ENCODE measurements at places on chromosomes 11 and 22. TPM values are rescaled to one million over a fixed set of nuclear protein-coding genes. Genes with fewer than 3 reads are reported as not detected.

GRCh38 chr22:41062146-41062545, 30.2 kb upstream of the EP300 start:
- H3K4me3 ChIP-seq, result no peak overlapping the region
- no peaks in the 10 kb centered on the region for H3K27me3 ChIP-seq
- no peak overlapping the region for H3K27ac ChIP-seq

- H3K27ac ChIP-seq, result no peak overlapping the region
- no peaks in the 10 kb centered on the region for H3K27me3 ChIP-seq
- H3K36me3 ChIP-seq, result peaks cover 4% of the 10 kb centered on the region
- H3K4me1 ChIP-seq, result peaks cover 26% of the 10 kb centered on the region
- DNase-seq, result peak; percentile 40
Measured at GRCh38 chr22:46684706-46685105, 53.3 kb downstream of the CERK start.

DNA sequence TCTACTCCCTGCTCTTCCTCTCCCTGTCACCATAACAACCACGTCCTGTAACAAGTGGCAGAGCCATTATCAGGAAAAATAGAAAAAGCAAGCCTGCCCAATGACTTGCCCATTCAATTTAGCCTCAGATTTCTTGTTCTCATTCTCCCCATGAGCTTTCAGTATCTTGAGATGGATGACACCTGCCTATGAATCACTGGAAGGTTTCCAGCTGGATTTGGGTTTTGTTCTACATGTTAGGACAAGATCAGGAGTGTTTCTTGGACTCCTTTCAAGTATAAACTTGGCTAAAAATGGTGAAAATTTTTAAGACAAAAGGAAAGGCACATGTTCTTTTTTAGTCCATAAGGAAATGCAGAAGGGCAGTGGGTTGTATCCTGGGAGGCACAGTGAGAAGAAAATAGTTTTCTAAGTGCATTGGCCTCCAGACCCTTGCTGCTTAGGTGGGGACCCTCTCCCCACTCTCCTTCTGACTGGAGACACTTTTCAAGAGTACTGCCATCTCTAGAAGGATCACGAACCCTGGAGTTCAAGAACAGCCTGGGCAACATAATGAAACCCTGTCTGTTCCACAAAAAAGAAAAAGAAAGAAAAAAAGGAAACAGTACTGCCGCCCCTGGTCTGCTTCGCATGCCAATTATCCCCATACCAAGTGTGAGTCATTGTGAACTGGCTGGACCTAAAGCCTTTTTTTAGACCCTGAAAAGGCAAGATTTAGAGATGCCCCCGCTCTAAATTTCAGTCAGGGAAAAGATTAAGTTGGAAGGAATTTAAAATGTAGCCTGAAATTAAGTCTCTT, 51.0 kb downstream of the MTNR1B start:
- no peaks in the 10 kb centered on the region for H3K4me1 ChIP-seq
- H3K27me3 ChIP-seq, result no peaks in the 10 kb centered on the region
- no peak overlapping the region for H3K4me3 ChIP-seq
- H3K27ac ChIP-seq, result no peak overlapping the region

The OR52I2 gene
- not detected for total RNA-seq

The IMMP1L gene
- 29.4 TPM for total RNA-seq

The INPP5J gene
- 2.6 TPM for total RNA-seq

GRCh38 chr11:76205252-76206076, 838 bp downstream of the WNT11 start:
- peaks cover 17% of the 10 kb centered on the region for H3K4me1 ChIP-seq
- H3K36me3 ChIP-seq, result no peaks in the 10 kb centered on the region
- no peak overlapping the region for H3K27ac ChIP-seq
- DNase-seq, result no peak
- peaks cover 34% of the 10 kb centered on the region for H3K27me3 ChIP-seq

- peak overlapping the region; percentile 57 for H3K27ac ChIP-seq
- no peak for DNase-seq
- no peaks in the 10 kb centered on the region for H3K27me3 ChIP-seq
- H3K36me3 ChIP-seq, result no peaks in the 10 kb centered on the region
- H3K4me3 ChIP-seq, result peak overlapping the region; percentile 78
Measured at GRCh38 chr22:42436404-42436803, 4.2 kb upstream of the NFAM1 start.

- no peaks in the 10 kb centered on the region for H3K27me3 ChIP-seq
- no peak overlapping the region for H3K4me3 ChIP-seq
- DNase-seq, result no peak
- no peaks in the 10 kb centered on the region for H3K4me1 ChIP-seq
Measured at GRCh38 chr22:33699176-33699575, 221.1 kb downstream of the LARGE1 start.

DNA sequence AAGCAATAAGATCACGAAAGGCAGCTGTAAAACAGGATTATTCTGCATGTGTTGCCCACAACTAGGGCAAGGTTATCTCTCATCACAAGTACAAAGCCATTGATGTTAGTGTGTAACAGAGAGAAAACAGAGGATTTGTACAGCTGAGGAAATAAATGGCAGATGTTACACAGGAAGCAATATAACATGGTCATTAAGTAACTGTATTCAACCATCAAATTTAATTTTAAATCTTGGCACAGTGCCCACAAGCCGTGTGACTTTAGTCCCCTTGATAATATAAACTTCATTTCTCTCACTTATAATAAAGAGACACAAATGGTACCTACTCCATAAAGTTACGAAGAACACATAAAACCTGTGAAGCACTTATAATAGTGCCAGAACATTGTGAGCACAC, 17.3 kb downstream of the OR51E2 start:
- H3K4me3 ChIP-seq, result no peak overlapping the region
- no peak overlapping the region for H3K27ac ChIP-seq
- no peak for DNase-seq
- H3K36me3 ChIP-seq, result no peaks in the 10 kb centered on the region
- H3K4me1 ChIP-seq, result no peaks in the 10 kb centered on the region
- no peaks in the 10 kb centered on the region for H3K27me3 ChIP-seq

GRCh38 chr11:93024369-93024768, 54.9 kb downstream of the MTNR1B start:
- no peaks in the 10 kb centered on the region for H3K27me3 ChIP-seq
- no peak overlapping the region for H3K27ac ChIP-seq
- H3K4me1 ChIP-seq, result no peaks in the 10 kb centered on the region
- no peak overlapping the region for H3K4me3 ChIP-seq
- no peaks in the 10 kb centered on the region for H3K36me3 ChIP-seq

The LRRC4C gene
- not detected for total RNA-seq

GRCh38 chr11:47443028-47443700, 5.8 kb downstream of the RAPSN start:
- no peaks in the 10 kb centered on the region for H3K27me3 ChIP-seq
- DNase-seq, result no peak
- H3K4me1 ChIP-seq, result no peaks in the 10 kb centered on the region
- no peak overlapping the region for H3K27ac ChIP-seq

The RAB3IL1 gene
- not detected for total RNA-seq

DNA sequence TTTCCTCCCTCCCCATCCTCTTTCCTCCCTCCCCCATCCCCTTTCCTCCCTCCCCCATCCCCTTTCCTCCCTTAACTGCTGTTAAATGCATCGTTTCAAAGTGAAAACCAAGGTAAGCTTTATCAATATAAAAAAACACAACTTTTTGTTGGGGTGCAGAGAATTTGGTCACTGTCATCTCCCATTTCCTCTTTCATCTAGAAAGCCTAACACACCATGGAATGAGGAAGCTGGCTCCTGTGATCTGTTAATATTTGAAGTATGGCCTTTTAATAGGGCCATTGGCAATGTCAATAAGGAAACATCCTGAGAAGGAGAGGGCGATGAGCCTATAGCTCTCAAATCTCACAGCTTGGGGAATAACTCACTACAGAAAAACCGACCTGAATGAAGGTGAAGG, 7.0 kb downstream of the EXPH5 start:
- H3K36me3 ChIP-seq, result no peaks in the 10 kb centered on the region
- no peak overlapping the region for H3K4me3 ChIP-seq
- H3K27me3 ChIP-seq, result no peaks in the 10 kb centered on the region
- peaks cover 11% of the 10 kb centered on the region for H3K4me1 ChIP-seq
- DNase-seq, result no peak

DNA sequence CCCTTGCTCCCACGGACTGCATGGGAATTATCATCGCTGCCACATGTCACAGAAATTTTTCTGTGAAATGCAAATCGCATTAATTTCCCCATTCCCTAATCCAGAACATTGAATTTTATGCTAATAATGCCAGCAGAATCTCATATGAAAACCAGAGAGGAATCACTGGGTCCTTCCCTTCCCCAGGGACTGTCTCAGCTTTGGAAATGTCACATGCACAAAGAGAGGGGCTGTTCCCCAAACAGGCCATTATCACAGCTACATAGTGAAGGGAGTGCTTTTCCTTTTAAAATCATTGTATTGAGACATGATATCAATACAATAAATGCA, 954.5 kb downstream of the BRD1 start:
- DNase-seq, result no peak
- H3K27ac ChIP-seq, result no peak overlapping the region

DNA sequence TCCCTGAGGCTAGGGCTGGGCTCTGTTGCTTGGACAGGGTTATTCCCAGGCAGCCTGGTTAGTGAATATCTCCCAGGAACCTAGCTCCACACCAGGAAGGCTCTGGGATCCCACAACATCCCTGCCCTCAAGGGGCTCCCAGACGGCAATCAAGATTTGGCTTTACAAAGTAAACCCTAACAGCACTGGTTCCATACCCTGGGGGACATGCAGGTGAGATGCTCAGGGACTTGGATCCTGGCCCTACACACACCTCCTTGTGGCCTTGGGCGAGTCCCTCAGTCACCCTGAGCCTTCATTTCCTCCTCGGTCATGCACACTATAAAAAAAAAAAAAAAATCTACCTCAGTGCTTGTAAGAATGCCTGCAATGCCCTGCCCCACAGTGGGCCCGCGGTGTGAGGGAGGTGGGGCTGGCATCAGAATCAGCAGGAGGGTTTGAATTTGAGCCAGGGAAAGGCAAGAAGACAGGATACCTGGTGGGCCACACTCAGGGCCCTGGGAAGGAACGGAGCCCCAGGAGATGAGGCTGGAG, 86.3 kb downstream of the MORC2 start:
- no peaks in the 10 kb centered on the region for H3K36me3 ChIP-seq
- no peaks in the 10 kb centered on the region for H3K4me1 ChIP-seq

DNA sequence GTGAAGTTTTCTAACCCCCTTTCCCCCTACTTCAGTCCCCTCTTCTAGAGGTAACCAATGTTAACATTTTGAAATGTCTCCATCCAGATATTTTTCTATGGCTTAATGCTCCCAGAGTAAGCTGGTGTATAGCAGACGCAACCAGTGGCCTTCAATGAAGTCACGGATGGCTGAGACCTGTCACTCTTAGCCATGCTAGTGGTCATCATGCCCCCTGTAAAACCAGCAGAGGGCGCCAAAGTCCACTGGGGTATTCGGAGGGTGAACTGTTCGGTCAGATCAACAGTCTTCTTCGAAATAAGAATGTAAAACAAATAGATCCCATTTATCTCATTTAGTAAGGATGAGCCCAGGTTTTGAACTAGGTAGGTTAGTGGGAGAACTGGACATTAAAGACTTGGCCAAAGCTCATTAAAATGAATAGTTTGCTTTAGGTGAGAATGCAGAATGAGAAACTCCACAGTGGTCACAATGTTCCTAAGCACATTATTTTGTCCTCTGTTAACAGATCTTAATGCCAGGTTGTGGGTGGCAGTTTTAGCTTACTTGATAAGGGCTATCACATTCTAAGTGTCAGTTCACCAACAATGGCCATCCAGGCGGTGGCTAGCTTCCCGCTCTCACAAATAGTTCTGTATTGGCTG, 8.6 kb upstream of the MMP8 start:
- no peaks in the 10 kb centered on the region for H3K27me3 ChIP-seq
- H3K27ac ChIP-seq, result no peak overlapping the region
- DNase-seq, result no peak
- H3K36me3 ChIP-seq, result no peaks in the 10 kb centered on the region
- H3K4me3 ChIP-seq, result no peak overlapping the region

- no peaks in the 10 kb centered on the region for H3K27me3 ChIP-seq
- DNase-seq, result peak; percentile 12
- no peak overlapping the region for H3K27ac ChIP-seq
- peaks cover 24% of the 10 kb centered on the region for H3K4me1 ChIP-seq
- no peaks in the 10 kb centered on the region for H3K36me3 ChIP-seq
Measured at GRCh38 chr11:75140269-75141138, 10.4 kb upstream of the SLCO2B1 start.

DNA sequence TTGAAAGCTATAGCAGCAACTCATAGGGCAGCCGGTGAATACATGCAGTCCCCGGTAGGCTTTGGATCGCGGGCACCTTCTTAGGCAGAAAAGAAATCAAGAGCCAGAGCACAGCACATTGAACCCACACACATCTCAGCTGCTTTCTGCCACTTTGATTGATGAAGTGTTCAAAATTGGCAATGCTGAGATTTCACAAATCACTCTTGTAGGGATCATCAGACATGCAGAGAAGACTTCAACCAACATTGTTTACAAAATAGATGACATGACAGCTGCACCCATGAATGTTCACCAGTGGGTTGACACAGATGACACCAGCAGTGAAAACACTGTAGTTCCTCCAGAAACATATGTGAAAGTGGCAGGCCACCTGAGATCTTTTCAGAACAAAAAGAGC, 350.2 kb upstream of the ARHGAP42 start:
- H3K36me3 ChIP-seq, result no peaks in the 10 kb centered on the region
- H3K4me1 ChIP-seq, result no peaks in the 10 kb centered on the region
- no peaks in the 10 kb centered on the region for H3K27me3 ChIP-seq
- no peak overlapping the region for H3K4me3 ChIP-seq

DNA sequence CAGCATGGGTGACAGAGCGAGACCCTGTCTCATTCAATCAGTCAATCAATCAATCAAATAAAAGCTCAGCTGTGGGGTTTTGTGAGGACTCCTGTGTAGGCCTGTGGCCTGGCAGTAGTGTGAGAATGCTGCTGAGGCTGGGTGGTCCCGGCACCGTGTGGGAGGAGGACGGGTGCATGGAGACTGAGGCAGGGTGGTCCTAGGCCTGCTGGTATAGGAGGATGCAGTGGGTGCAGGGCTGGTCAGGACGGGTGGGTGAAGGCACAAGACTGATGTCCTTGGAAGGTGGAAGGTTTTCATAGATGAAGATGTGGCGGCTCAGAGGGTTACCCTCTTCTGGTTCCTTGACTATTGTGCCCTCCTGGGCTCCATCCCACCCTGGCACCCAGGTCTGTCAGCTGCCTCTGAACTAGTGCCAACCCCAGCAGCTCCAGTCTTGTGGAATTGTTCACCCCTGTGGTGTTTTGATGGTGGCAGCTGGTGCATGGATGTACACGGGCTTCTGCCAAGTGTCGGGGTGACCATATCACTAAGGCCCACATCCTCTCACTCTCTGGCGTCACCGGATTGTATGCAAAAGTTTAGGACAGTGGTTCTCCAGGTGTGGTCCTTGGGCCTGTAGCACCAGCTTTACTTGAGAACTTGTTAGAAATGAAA, 23.7 kb downstream of the TANGO2 start:
- no peak for DNase-seq
- H3K4me1 ChIP-seq, result no peaks in the 10 kb centered on the region
- H3K4me3 ChIP-seq, result no peak overlapping the region
- H3K27me3 ChIP-seq, result no peaks in the 10 kb centered on the region
- peaks cover 6% of the 10 kb centered on the region for H3K36me3 ChIP-seq

The SLC37A2 gene
- 3.4 TPM for total RNA-seq

The LUZP2 gene
- total RNA-seq, result not detected
